ENCODE measurements at places on chromosomes 11 and 22.
A peak's percentile ranks its signal among the peaks of the same experiment; 100 is the strongest.

GRCh38 chr11:43905813-43906241 is 25.2 kb downstream of the ALKBH3 start:
- DNase-seq = peak; percentile 76

GRCh38 chr11:35239471-35240075 is 100.6 kb downstream of the CD44 start:
- DNase-seq = no peak

GRCh38 chr11:75565916-75566762 is 4.1 kb downstream of the SERPINH1 start:
- DNase-seq = no peak

GRCh38 chr11:68968306-68969250 is 12.2 kb downstream of the MRGPRD start:
- no peak for DNase-seq

GRCh38 chr22:35978889-35979288 is 49.7 kb downstream of the RBFOX2 start:
- no peak for DNase-seq

DNA sequence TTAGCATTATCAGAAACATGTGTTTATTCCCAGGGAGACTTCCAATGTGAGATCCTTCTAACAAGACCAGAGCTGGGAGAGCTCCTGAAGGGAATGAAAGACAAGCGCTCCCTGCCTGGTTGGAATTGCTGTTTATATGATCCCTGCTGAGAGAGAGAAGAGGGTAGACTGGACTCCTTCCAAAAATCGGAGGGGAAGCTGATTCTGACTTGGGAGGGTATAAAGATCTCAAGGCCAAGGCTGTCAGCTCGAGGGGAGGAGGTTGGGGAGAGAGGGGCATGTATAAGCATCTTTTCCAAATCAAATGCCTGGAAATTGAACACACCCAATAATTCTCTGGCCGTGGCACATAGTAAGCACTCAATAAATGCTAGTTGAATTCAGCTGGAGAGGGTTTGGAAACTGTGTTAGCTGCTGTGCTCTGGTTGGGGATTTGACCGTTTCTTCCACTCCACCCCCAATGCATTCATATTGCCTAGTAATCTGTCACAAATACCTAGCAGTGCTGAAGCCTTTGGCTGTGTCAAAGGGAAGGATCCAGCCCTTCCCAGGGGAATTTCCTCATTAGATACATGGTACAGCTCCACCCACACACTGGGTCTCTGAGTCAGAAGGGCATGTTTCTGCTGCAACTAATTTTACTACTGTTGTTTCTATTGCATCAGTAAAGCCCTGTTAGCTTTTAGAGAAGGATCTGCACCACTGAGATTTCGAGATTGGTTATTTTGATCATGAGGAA is 61.5 kb downstream of the CACNG2 start:
- no peak for DNase-seq

- DNase-seq = no peak
Observed at GRCh38 chr11:17496406-17496805, 19.8 kb upstream of the ABCC8 start.

DNA sequence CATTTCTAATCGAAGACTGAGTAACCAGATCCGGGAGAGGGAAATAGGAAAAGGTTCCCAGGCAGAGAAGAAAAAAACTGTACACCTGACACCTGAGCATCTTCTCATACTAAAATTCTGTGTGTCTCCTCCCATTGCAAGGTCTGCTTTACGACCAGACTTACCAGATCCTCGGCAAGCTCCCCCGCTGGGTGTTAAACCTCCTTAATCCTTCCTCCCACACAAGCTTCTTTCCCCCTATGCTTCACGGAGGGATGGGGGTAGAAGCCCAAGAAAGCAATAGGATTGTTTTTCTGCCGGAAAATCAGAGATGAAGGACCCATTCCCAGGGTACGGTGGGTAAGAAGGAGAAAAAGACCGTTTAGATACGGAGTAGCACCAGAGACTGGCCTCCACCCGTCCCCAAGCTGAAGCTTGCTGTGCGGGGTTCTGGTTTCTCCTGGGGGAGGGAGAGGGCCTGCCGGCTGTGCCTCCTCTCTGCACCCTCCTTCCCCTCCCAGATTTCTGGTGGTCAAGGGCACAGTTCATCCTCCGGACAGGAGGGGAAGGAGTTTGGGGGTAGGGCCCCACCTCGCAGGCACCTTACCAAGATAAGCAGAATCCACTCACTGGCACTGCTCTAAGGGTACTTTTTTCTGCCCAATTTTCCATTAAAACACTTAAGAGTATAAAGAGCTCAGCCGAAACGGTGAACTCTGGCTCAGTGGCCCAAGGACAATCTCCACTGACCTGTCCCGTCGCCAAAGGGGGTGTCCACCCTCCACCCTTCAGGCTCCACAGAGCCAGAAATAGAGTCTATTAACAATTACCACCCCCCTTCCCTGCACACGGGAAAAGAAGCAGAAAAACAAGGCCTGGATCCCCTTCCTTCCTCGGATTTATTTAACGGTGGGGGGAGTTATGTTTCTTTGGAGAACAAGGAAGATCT is 1.2 kb downstream of the TOB2 start:
- DNase-seq = peak; percentile 46

DNA sequence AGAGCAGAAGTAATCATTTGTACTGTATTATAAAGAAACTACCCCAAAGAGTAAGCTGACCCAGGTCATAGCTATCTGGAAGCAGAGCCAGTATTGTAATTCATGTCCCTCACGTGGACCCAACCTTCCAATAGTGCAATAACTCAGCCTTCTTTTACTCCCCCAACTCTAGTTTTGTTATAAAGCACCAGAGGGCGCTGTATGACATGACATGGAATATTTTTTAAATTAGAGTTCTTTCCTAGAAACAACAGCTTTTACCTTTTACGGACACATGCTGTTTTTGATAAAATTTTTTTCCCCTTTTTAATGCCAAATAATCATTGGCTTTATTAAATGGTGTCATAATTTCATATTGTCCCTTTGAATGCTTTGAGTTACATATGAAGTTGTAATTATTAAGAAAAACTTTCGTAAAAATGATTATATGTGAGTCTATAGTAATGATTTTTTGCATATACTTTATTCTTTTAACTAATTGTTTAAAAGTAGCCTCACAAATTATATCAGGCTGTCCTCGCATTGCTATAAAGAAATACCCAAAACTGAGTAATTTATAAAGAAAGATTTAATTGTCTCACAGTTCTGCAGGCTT is 76.9 kb downstream of the DKK3 start:
- no peak for DNase-seq

- no peak for DNase-seq
Observed at GRCh38 chr22:44920183-44920582, 89.6 kb downstream of the PHF21B start.

Data from femur (tissue), 1 donor.